Naive thymus-derived CD8-positive, alpha-beta T cell (primary cell): ENCODE measurements at places on chromosomes 3 and 15.

- DNase-seq: peak; percentile 93
Measured at GRCh38 chr15:39426552-39427532, 154.0 kb upstream of the THBS1 start.

- peak; percentile 57 for DNase-seq
Measured at GRCh38 chr3:193605876-193606275, 12.9 kb downstream of the OPA1 start.

DNA sequence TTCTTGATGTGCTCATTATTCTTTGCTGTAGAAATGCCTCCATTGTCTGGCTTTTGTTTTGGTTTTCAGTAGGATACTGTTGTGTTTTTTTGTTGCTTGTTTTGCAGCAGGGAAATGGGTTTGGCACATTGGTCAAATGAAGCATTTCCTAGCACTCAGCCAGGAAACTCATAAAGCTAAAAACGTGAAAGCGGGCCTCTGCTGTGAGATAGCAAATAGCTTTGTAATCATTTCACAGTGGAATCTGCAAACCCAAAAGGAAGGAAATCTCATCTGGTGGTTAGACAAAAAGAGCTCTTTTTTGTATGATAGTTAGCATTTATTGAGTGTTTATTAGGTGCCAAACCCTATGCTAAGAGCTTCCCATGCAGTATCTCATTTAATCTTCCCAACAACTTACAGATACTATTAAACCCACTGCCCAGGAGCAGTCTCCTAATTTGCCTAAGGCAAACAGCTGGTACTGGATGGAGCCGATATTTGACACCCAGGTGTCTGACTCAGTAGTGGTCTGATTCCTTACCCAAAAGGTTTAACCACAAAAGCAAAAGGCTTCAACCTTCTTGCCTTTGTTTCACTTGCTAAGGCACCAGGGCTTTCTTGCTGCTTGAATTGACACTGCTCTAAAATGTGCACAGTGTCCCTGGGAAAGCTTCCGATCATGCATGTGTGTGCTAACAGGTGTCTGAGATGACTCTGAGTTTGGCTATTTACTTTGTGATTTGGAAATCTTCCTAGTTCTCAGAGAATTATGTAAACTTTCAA, 527.9 kb upstream of the MDFIC2 start:
- DNase-seq: no peak

GRCh38 chr3:137148917-137149316, 191.1 kb downstream of the IL20RB start:
- no peak for DNase-seq

- DNase-seq: no peak
Measured at GRCh38 chr15:34182942-34183341, 27.0 kb downstream of the KATNBL1 start.

- DNase-seq: no peak
Measured at GRCh38 chr3:42988097-42988496, 9.0 kb downstream of the GASK1A start.
